ENCODE measurements at places on chromosomes 7 and 10.

DNA sequence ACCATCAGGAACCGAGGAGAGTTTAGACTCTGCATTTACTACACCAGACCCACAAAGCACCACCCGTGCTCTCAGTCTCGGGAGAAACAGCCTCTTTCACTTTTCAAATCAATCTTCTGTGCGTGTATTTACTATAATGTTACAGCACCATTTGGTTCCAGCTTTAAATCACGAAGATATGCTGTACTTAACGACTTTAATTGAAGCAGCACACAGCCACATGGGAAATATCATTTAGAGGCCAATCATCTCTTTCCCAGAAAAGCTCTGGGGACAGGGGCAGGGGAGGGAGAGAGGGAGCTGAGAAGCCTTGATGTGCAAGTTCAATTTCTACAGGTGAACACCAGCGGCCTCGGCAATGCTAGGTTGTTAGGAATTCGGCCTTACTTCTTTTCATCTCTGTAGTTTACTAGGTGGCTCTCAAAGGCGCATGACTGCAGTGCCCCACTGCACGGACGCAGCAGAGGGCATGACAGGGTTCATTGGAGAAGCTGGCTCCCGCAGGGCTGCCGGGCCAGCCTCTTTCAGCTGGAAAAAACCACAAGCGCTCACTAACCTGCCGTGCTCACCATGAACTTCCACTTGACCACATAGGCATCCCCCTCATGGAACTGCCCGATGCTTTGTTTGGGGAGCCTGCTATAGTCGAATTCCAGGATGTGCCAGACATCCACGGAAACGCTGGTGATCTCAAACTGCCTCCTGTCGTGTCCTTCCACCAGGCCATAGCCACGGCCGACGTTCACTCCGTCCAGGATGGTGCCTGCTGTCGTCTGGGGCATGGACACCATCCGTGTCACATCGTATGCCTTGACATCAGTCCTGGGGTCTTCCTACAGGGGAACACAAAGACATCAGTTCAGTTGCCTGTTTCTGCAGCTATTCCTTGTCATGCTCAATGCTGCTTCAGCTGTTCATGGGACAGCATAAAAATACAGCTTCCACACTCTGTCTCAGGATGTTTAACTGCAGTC lies 154.5 kb downstream of the SVIL start:
- no peak overlapping the region for H3K4me3 ChIP-seq
- no peaks in the 10 kb centered on the region for H3K36me3 ChIP-seq
- no peak for DNase-seq
- no peaks in the 10 kb centered on the region for H3K4me1 ChIP-seq

- H3K4me3 ChIP-seq = no peak overlapping the region
- no peak overlapping the region for H3K27ac ChIP-seq
- no peak for DNase-seq
- no peaks in the 10 kb centered on the region for H3K4me1 ChIP-seq
Measured at GRCh38 chr7:137829337-137829992, 17.3 kb downstream of the DGKI start.

DNA sequence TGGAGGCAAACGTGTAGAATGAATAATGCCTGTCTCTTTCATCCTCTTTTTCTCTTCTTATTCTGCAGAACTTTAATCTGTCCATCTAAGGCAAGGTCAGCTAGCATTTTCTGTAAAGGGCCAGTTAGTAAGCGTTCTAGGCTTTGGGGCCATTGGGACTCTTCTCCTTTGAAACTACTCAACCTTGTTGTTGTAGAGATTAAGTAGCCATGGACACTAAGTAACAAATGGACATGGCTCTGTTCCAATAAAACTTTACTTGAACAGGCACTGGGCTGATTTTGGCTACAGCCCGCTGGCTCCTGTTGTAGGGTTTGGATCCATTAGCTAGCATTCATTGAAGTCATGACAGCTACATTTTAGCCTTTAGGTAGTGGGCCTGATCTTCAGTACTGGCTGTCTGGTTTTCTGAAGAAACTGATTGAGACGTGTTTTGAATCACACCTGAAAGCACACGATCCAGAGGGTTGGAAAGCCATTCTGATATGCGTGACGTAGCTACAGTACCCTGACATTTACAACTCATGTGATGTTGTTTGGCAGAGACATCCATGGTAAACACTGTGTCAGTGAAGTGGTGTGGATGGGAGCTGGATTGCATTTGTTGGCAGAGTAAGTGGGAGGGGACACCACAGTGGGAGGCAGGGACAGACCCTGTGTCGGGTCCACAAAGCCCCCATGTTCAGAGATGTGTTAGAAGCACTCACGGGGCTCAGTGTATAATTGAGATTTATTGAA lies 92.5 kb downstream of the MTPN start:
- H3K36me3 ChIP-seq = no peaks in the 10 kb centered on the region
- DNase-seq = no peak
- no peaks in the 10 kb centered on the region for H3K27me3 ChIP-seq
- no peaks in the 10 kb centered on the region for H3K4me1 ChIP-seq
- H3K4me3 ChIP-seq = no peak overlapping the region

DNA sequence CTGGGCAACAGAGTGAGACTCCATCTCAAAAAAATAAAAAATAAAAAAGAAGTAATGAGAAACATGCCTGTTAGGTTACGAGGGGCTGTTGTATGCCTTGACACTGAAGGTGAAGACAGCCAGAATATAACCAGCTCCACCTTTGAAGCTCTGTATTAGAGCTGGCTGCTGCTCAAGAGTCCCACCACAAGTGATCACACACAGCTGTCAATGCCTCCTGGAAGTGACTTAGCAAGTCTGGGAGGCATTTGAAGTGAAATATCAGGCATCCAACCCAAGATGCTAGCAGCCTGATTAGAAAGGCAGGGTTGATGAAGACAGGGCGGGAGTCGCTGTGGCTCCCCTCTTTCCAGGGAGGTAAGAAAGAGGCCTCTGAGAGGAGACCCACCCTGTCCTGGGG lies 34.1 kb upstream of the INPP5F start:
- no peaks in the 10 kb centered on the region for H3K36me3 ChIP-seq
- no peak for DNase-seq
- no peak overlapping the region for H3K27ac ChIP-seq

GRCh38 chr10:5618829-5619228 lies 47.6 kb downstream of the ASB13 start:
- no peak for DNase-seq
- H3K27ac ChIP-seq = no peak overlapping the region
- no peak overlapping the region for H3K4me3 ChIP-seq
- H3K4me1 ChIP-seq = no peaks in the 10 kb centered on the region
- H3K36me3 ChIP-seq = no peaks in the 10 kb centered on the region
- no peaks in the 10 kb centered on the region for H3K27me3 ChIP-seq

GRCh38 chr7:30735631-30736030 lies 16.3 kb upstream of the INMT start:
- H3K4me3 ChIP-seq = no peak overlapping the region
- no peak for DNase-seq
- H3K27me3 ChIP-seq = peaks cover 11% of the 10 kb centered on the region
- H3K4me1 ChIP-seq = no peaks in the 10 kb centered on the region
- H3K27ac ChIP-seq = no peak overlapping the region
- no peaks in the 10 kb centered on the region for H3K36me3 ChIP-seq

DNA sequence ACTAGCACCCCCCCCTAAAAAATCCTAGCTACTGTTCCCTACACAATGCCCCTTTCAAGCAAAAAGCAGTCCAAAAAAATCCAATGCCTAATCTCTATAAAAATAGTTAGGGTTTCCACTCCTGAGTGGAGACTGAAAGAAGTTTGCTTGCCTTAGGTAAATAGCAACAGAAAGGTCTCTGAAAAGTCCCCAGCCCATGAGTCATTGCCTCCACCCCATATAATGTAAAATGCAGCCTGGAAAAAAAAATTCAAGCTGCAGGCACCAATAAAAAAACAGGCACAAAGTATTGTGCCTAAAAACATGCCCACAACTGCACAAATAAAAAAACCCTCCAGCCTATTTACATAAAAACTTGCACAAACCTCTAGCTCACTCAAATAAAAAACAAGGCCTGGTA lies 47.5 kb downstream of the ZNF680 start:
- no peaks in the 10 kb centered on the region for H3K27me3 ChIP-seq
- H3K4me3 ChIP-seq = no peak overlapping the region
- no peak for DNase-seq
- no peaks in the 10 kb centered on the region for H3K4me1 ChIP-seq
- H3K36me3 ChIP-seq = 0 out of 2 replicates have a peak, but pooled peaks cover 2% of the 10 kb centered on the region
- no peak overlapping the region for H3K27ac ChIP-seq

DNA sequence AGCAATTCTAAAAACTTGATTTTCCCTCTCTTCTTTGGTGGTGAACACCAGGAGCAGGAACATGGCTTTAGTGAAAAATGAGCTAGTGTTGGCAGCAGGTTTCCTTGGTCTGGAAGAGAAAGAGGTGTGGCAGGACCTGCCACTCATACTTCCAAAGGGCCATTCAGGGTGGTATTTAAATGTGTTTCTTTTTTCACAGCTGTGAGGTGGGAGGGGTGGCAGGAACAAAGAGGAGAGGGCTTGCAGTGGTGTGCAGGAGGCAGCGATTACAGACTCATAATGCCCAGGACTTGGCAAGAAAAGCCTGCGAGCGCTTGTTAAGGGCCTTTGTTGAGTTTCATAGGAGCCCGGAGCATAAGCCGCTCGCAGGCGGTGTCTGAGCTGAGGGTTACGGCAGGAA lies 36.8 kb downstream of the WIPF3 start:
- H3K36me3 ChIP-seq = no peaks in the 10 kb centered on the region
- H3K4me1 ChIP-seq = no peaks in the 10 kb centered on the region
- H3K4me3 ChIP-seq = no peak overlapping the region
- DNase-seq = no peak
- H3K27me3 ChIP-seq = peaks cover 5% of the 10 kb centered on the region
- H3K27ac ChIP-seq = no peak overlapping the region

Data from Panc1 (cell line).